ENCODE measurements at places on chromosomes 11 and 22.

- no peak for DNase-seq
These were observed 1495.7 kb downstream of the TBC1D22A start for GRCh38 chr22:48258064-48258701.

DNA sequence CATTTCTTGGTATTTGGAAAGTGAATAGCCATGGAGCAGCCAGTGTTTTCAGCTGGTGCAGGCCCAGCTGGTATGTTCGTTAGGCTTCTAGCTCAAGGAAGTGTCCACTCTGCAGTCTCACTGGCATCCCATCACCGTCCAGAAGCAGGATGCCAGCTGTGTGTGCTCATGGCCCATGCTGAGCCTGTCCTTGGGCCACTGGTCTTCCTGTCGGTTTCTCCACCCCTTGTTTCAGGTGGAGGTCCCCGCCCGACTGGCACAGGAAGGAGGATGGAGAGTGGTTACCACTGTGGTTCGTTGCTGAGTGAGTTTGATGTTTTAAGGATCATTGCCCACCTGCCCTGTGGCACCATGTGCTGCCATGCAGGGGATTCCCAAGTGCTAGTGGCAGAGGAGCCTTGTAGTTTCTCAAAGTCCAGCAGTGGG, 63.7 kb downstream of the MED15 start:
- no peak for DNase-seq

DNA sequence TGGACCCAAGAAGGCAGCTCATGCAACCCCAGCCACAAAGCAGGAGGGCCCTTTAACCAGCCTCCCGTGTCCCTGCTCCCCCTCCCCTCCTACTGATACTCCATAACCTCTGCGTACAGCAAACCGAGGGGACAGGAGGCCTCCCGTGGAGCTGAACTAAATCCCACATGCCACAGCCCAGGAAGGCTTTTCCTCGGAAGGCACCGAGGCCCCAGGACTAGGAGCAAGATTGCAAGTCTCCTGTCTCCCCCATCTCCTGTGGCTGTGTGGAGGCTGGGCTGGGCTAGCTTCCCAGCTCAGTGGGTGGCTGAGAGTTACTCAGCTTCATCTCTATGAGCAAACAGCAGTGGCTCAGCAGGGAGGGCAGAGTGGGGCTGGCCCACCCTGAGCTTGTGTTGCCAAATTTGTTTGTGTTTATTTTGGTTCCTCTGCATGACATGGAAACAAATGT, 62.7 kb upstream of the NECTIN1 start:
- peak; percentile 48 for DNase-seq

- DNase-seq, result no peak
These were observed 3.0 kb downstream of the ARHGAP8 start for GRCh38 chr22:44755417-44755816.

GRCh38 chr11:47466201-47466600, 17.3 kb upstream of the RAPSN start:
- DNase-seq, result peak; percentile 71

GRCh38 chr11:86288776-86289507, 13.1 kb upstream of the HIKESHI start:
- DNase-seq, result no peak

- DNase-seq, result no peak
These were observed 873 bp downstream of the NCAPH2 start for GRCh38 chr22:50508897-50509296.

GRCh38 chr11:14975252-14975587, 3.1 kb upstream of the CALCA start:
- no peak for DNase-seq

GRCh38 chr11:283405-284104, 5.3 kb downstream of the NLRP6 start:
- DNase-seq, result no peak

All from NCI-H1092 treated with DMSO at 0.1 percent for 48 hours (cell line).